ENCODE measurements at places on chromosomes 12 and 14.

GRCh38 chr12:1501695-1502378 lies 92.5 kb downstream of the FBXL14 start:
- no peak for DNase-seq

GRCh38 chr14:105154476-105154871 lies 14.1 kb downstream of the JAG2 start:
- no peak for DNase-seq

DNA sequence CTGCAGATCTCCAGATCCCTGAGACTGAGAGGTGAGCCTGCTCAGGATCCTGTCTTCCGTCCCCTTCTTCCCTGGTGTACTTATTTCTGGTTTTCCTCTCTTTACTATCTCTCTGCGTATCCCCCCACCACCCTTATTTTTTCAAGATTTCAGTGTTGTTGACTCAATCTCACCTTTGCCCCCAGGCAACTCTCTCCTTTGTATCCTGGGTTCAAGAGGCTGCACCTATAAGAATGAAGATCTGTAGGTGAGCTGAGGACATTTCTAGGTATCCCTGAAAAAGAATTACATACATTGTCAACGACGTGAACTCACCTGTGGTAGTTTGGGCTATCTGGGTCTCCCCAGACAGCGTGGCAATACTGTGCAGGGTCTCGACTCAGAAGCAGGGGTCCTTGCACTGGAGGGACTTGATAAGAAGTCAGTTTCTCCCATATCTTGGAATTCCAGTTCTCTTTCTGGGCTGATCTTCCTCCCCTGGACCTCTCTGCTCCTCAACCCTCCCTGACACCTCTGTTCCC lies 659 bp downstream of the CIROP start:
- no peak for DNase-seq

- no peak for DNase-seq
These were observed 486.0 kb upstream of the TBX3 start for GRCh38 chr12:115169981-115170380.

- no peak for DNase-seq
These were observed 28.7 kb downstream of the RHOF start for GRCh38 chr12:121764808-121765207.

GRCh38 chr12:121114019-121114639 lies 18.5 kb upstream of the P2RX7 start:
- DNase-seq: no peak

DNA sequence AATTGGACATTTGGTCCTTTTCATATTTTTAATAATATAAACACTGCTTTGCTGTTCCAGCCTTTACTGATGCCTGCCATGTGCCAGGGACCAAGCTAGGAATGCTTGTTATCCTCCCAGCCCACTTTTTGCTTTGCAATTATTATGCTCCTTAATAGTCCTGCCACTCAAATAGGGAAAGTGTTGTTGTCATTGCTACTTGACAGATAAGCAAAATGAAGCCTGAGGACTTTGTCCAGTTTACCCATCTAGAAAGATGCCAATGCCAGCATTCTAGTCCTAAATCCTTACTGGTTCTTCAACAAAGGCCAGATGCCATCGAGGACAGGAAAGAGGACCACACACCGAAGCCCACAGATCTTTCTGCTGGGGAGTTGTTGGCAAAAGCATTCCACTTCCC lies 246.5 kb downstream of the EMP1 start:
- DNase-seq: no peak

DNA sequence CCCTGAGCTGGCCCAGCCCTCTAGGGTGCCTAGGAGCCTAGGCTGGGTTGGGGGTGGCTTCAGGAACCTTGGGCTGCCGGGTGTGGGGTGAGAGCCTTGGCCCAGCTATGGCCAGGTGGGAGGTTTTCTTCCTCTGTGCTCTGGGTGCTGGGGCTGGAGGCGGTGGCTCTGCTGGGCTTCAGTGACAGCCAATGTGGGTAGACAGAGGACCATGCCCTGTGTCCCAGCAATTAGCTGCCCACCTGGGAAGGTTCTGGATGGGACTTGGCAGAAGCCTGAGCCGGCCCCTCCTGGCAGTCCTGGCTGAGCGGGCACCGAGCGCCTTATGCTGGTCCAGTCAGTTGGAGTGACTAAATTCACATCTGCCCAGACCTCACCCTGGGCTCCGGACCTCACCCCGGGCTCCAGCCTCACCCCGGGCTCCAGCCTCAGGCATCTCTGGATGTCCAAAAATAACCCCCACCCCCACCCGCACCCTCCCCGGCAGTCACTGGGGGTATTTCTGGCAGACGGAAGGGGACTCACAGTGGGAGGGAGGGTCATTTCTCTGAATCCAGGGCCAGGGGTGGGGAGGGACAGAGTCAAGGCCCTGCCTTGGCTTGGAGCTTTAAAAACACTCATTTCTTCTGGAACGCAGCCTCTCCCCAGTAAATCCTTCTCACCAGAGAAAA lies 46.9 kb downstream of the CYP46A1 start:
- no peak for DNase-seq

- no peak for DNase-seq
These were observed 868.2 kb downstream of the C12orf50 start for GRCh38 chr12:87160848-87161601.

GRCh38 chr12:28191051-28192048 lies 1.1 kb downstream of the CCDC91 start:
- peak; percentile 32 for DNase-seq

- no peak for DNase-seq
These were observed 275.3 kb downstream of the EGLN3 start for GRCh38 chr14:33675415-33676130.

DNA sequence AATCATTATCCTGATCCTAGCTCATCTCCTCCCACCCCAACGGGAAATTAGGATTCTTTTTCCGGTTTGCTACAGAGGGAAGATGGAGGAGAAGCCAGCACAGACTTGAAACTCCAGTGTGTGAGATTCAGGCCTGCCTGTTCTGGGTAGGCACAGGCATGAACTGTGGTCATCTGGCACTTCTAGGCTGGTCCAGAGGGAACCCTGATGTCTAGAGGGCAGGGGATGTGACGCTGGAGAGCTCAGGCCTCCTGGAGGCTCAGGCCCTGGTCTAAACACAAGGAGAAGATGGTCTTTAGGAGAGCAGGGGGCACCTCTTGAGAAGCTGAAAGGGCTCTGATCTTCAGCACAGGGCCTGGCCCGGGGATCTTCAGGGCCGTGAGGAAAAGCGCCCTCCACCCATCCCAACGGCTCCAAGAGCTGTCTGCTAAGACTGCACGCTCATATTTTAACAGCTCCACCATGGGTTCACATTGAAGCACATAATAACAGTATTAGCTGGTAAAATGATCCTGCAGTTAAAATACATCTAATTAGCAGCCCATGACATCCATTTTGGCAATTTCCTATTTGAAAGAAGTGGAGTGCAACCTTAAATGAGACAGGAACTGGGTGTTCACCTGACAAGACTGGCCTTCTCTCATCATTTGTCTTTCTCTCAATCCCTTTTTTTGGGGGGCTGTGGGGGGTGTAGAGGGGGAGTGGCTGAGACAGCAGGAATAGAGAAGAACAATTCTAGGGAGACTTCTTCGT lies 35.4 kb downstream of the BCL11B start:
- no peak for DNase-seq

GRCh38 chr14:93857081-93857480 lies 68.8 kb upstream of the PRIMA1 start:
- DNase-seq: no peak

GRCh38 chr14:89489761-89490437 lies 72.9 kb upstream of the FOXN3 start:
- DNase-seq: no peak

DNA sequence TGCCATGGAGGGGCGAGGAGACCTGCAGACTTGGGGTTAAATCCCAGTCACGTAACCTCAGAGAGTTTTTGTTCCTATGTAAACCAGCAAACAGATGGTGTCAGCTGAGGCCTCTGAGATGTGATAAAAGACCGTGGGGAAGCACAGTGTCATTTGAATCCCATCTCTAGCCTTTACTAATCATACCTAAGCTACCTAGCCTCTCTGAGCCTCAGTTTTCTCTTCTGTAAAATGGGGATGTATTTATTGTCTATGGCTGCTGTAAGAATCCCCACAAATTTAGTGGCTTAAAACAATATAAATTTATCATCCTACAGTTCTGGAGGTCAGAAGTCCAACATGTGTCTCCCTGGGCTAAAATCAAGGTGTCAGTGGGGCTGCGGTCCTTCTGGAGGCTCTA lies 33.9 kb downstream of the FOXN4 start:
- no peak for DNase-seq

- DNase-seq: no peak
These were observed 5.0 kb downstream of the RNASE9 start for GRCh38 chr14:20555845-20556244.

GRCh38 chr12:62695696-62696095 lies 229.1 kb downstream of the MON2 start:
- DNase-seq: no peak

DNA sequence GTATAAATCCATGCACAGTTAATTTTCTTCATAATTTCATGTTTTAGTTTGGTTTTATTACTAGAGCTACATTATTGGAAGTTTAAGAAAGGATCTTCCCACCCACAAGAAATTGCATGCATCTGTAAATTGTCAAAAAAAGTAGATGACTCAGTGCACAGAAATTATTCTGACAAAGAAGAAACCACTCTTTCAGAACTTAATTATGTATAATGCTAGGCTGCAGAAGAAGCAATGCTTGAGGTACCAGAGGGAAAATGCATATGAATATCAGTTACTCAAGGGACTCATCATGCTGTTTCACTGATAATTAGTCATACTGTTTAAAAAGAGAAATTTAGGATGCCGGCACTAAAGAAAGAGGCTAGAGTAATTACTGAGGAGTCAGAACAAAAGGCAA lies 147.0 kb downstream of the SLC16A7 start:
- DNase-seq: peak; percentile 65

- DNase-seq: no peak
These were observed 718 bp downstream of the PACS2 start for GRCh38 chr14:105315211-105315721.

DNA sequence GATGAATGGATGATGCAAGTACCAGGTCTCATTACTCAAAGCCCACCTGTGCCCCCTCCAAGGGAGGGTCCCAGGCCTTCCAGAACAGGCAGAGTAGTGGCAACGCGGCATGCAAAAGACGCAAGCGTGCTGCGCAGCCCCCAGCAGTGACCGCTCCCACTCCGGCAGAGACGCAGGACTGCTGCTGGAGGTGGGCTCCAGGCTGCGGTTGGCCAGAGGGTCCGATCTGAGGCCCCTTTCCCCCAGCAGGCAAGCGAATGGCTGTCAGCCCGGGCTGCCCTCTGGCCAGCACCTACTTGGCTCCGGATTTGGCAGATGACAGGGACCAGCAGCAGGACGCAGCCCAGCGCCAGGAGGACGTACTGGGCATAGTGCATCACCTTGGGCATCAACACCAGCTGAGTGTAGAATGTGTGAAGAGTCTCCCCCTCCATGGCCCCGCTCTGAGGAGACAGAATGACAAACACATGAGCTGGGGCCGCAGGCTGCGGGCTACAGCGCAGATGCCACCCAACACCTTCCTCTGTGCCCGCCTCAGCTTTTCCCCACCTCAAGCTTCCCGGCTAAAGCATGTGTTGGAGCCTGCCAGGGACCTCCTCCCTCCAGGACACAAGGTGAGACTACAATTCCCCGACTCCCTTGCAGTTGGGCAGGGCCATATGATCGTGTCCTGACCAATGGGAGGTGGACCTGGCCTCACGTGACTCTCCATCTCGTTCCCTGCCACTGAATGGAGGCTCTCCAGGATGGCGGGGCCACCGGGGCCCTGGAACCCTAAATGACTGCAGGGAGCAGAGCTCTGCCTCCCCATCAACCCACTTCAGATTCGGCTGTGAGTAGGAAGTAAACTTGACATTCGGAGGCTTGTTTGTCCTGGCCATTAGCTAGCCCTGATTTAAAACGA lies 77.4 kb downstream of the SCARB1 start:
- DNase-seq: peak; percentile 88

- DNase-seq: peak; percentile 63
These were observed 50.9 kb upstream of the E2F7 start for GRCh38 chr12:77116277-77116676.

- no peak for DNase-seq
These were observed 960 bp upstream of the LRFN5 start for GRCh38 chr14:41605550-41606281.

- DNase-seq: peak; percentile 35
These were observed 336.4 kb downstream of the CACNA1C start for GRCh38 chr12:2389079-2389790.

DNA sequence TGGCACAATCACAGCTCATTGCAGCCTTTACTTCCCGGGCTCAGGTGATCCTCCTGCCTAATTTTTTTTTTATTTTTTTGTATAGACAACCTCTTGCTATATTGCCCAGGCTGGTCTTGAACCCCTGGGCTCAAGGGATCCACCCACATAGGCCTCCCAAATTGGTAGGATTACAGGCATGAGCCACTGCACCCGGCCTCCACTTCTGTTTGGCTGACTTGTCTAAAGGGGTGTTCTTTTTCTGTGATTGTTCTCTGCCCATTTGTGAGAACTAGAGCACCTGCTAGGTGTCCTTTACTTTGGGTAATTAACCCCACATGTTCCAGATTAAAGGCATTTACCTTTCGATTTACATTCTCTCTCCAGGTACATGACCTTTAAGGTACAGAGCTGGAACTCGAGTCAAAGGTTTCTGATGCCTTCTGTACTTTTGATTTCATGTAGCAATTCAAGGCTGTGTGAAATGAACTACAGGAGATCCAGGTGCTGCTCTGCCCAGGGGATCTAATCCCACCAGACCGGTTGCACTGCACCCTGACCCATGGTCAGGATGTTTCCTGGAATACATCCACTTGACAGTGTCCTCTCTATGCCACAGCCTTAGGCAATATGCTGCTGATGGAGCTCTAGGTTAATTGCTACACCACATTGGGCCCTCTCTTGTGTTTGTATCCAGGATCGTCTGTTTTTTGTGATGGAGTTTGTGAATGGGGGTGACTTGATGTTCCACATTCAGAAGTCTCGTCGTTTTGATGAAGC lies 163.6 kb downstream of the PRKCH start:
- no peak for DNase-seq

DNA sequence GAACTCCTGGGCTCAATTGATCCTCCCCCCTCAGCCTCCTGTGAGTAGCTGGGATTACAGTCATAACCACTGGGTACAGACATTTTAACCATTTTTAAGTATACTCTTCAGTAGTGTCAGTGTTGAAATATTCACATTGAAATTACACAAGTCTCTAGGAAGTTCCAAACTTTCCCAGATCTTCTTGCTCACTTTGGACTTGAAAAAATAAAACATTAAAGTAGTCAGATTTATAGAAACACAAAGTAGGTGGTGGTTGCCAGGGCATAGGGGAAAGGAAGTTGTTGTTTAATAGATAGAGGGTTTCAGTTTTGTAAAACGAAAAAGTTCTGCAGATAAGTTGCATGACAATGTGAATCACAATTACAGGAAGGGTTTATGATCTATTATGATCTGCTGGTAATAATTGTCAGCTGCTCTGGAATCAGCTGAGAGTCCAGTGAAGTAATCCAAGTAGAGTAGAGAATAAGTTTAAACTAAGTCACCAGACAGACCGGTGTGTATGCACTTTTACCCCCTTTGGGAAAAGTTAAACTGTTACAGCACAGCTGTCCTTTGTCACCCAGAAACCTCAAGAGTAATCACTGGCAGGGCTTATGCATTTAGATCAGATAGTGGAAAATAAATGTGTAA lies 27.4 kb downstream of the PCNX1 start:
- DNase-seq: peak; percentile 16

GRCh38 chr12:103820361-103820760 lies 20.7 kb downstream of the NT5DC3 start:
- DNase-seq: no peak

Measured in HFFc6 (cell line).